ENCODE measurements at places on chromosomes 12 and 14.

GRCh38 chr12:108311605-108312004 is 27.5 kb downstream of the CMKLR1 start:
- DNase-seq: no peak

DNA sequence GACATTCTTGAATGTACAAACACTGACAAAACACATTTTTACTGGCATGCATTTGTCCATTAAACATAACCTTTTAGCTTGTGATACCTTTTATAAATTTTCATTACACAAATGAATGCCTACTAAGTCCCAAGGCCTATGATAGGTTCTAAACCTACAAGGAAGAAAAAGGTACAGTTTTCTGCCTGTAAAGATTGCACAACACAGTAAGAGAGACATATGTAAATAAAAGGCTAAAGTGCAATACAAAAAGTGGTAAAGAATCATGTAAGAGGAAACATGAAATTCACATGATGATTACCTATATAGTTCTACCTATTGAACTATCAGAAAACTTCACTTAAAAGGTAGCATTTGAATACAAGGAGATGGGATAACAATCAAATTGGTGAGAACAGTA is 14.6 kb upstream of the ARID4A start:
- no peak for DNase-seq

DNA sequence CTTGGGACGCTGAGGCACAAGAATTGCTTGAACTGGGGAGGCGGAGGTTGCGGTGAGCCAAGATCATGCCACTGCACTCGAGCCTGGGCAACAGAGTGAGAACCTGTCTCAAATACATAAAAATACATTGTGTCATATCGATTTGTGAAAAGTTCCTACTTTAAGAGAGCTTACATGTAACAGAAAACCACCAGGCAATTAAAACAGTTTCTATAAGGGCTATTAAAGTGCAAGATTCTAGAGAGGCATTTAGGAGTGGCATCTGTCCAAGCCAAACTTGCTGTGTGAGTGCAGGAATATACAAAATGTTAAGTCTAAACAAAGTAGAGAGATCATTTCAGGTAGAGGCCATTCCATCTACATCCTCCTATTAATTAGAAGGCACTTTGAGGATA is 1.7 kb upstream of the NEK9 start:
- DNase-seq: no peak

GRCh38 chr14:20493634-20494033 is 11.7 kb upstream of the RNASE10 start:
- DNase-seq: no peak

DNA sequence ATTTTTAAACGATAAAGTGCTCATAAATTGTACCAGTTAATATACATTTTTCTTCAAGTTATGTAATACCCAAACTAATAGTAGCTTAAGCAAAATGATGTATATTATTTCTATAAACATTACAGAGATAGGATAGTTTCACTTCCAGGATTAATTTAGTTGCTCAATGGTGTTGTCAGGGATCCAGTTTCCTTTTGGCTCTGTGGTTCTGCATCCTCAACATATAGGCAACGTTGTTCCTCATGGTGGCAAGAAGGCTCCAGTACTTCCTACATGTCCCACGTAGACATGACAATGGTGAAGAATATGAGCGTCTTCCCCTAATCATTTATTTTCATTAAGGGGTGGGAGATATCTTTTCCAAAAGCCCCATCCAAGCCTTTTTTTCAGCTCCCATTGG is 60.7 kb upstream of the DCD start:
- DNase-seq: no peak

- DNase-seq: no peak
These were observed 41.7 kb downstream of the DPF3 start for GRCh38 chr14:72852194-72852593.

DNA sequence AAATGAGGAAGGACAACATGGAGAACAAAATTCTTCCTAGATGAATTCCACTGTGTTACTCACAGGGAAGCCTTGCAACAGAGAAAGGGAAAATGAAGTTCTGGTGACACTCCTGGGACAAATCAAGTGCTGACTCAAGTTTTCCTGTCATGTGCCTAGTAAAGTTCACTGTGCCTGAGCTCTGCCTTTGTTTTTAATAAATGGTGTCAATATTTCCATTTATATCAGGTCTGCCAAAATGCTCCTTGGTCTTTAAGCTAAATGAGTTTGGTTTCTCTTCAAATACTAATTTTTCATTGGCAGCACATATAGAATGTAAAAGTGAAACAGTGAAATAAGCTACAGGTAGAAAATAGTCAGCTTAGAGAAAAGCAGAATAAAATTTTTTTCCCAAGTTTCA is 33.0 kb downstream of the HIGD1C start:
- no peak for DNase-seq

- DNase-seq: no peak
These were observed 84.6 kb downstream of the SCFD1 start for GRCh38 chr14:30706704-30707103.

DNA sequence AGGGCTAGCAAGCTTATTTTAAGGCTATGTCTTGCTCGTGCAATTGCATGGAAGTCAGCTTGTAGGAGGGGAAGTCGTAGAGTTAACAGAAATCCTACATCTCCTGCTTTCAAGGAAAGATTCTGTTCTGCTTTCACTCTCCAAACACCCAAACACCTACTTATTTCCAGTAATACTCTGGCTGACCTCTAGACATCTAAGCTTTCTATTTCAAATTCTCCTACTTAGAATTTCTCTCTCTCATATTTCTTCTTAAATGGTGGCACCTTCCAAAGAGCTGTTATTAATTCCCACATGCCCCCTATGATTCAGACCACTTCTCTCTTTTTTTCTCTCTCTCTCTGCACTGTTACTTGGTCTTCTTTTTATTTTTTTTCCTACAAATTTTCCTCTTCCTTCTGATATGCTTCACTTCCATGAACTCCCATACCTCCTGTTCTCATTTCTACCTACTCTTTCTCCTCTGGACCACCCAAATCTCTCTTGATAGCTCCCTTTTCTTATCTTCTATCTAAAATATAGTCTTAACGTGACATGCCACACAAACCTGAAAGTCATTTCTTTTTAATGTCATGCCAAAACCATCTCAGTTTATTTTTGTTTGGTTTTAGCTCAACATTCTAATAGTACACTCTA is 90.8 kb downstream of the RPS6KA5 start:
- DNase-seq: no peak

GRCh38 chr14:74425525-74426201 is 347 bp downstream of the SYNDIG1L start:
- no peak for DNase-seq

DNA sequence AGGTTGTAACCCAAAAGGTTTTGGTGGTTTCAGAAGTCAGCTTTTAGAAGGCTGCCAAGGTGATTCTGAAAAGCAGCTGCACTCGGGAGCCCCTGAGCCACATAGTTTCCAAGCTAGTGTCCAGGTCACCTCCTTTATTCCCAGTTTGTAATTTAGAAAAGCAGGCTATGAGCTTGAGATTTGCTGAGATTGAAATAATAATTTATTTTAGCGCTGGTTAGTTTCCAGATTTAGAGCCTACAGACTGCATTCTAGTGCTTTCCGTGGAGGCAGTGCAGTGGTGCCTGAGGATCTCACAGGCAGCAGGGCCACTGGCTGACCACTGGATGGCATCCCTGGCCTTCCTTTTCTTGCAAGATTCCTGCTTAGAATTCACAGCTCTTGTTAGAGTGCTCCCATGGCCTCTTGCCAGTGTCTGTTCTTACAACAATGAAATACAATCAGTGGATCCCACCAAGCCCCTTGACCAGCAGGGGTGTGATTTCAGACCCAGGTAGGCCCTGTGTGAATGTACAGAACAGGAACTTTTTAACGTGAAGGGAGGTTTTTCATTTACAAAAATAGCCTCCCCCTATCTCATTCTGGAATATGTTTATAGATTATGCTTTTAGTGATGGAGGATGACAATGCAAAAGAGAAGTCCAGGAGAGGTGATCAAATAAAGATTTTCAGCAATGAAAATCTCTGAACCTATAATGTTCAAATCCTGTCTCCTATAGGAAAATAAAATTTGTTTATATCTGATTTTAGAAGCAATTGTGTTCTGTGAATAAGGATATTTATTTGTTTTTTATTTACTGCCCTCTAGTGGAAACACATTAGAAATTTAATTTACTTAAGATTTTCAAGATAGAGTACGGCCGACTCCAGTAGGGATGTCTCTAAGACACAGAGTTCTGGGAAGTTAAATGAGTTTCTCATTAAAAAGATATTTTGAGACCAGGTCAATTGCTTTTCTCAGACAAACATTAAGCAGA is 362.1 kb upstream of the STXBP6 start:
- no peak for DNase-seq

DNA sequence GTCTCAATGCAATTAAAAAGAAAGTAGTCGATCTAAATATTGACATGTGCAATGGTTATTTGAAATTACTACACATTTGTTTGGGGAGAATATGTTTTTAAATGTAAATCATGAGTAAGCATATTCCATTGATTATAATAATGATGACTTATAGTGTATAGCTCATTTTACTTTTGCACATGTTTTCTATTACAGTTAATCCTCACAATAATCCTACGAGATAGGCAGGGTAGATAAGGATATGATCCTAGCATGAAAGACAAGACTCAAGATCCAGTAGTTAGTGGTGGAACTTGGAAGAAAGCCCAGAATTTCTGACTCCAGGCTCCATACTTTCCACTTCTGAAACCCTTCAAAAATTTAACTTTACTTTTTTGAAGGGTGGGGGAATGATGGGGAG is 94.0 kb downstream of the NAV3 start:
- DNase-seq: no peak

- no peak for DNase-seq
These were observed 4.7 kb upstream of the DIO2 start for GRCh38 chr14:80215756-80216581.

DNA sequence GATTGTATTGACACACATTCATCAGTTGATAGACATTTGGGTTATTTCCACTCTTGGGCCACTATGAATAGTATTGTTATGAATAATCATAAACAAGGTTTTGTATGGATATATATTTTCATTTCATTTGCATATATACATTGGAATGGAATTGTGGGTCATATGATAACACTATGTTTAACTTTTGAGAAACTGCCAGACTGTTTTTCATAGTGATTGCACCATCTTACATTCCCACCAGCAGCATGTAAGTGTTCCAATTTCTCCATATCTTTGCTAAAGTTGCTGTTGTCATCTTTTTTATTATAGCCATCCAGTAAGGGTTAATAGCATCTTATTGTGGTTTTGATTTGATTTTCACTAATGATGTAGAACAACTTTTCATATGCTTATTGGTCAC is 198.5 kb upstream of the PPFIA2 start:
- no peak for DNase-seq

GRCh38 chr12:49567611-49568441 is at the start of gene MCRS1:
Gene MCRS1 (minus strand): TSS chr12:49568142. CDS start chr12:49566731, 1,411 bp downstream.
- peak; percentile 85 for DNase-seq

DNA sequence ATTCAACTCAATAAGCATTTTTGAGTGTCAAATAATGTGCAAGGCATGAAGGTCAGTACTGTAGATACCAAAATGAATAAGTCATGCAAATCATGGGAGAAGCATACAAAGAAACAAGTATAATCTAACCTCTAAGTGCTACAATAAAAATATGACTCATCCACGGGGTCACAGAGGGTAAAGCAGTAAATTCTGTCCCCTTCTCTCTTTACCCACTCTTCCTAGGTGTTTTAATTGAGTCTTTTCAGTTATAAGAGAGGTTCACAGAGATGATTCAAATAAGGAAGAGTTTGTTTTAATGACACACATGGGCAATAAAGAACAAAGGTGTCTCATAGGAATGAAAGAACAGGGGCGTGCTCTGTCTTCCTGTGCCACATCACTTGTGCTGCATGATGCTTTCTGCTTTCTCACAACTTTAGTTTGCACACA is 71.5 kb upstream of the DAAM1 start:
- no peak for DNase-seq

DNA sequence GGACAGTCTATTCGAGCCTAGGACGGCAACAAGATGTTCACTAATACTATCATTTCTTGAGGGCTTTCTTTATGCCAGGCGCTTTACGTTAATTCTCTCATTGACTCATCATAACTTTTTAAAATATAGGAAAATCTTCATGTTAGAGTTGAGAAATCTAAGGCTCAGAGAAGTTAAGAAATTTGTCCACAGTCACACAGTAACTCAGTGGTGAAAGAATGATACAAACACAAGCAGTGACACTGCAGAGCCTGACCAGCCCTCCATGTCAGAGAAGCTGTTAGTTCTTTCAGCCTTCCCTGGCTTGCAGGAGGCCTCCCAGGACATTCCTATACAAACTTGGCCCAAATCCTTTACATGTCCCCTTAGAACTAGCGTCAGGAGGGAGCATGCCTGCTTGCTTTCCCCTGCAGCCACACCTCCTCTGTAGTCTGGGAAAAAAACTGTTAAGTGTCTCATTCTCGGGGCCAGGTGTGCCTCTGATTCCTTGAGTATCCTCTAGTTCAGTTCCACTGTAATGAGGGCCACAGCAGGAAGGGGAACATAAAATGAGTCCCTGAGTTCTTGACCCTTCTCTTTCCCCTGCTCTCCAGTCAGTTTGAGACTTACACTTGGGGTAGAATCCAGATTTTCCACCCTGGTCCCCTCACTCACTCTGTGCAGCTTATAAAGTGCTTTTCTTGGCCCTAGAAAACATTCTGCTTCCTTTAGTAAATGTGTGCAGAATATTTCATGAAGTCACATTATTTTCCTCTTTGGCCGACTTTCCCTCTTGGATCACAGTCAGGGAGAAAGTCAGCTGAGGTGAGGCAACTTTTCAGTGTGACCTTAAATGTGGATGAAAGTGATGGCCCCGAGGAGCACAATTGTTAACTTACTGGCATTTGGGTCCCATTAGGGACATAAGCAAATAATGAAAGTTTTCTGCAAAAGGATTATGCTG is 152.2 kb upstream of the HIF1A start:
- no peak for DNase-seq

DNA sequence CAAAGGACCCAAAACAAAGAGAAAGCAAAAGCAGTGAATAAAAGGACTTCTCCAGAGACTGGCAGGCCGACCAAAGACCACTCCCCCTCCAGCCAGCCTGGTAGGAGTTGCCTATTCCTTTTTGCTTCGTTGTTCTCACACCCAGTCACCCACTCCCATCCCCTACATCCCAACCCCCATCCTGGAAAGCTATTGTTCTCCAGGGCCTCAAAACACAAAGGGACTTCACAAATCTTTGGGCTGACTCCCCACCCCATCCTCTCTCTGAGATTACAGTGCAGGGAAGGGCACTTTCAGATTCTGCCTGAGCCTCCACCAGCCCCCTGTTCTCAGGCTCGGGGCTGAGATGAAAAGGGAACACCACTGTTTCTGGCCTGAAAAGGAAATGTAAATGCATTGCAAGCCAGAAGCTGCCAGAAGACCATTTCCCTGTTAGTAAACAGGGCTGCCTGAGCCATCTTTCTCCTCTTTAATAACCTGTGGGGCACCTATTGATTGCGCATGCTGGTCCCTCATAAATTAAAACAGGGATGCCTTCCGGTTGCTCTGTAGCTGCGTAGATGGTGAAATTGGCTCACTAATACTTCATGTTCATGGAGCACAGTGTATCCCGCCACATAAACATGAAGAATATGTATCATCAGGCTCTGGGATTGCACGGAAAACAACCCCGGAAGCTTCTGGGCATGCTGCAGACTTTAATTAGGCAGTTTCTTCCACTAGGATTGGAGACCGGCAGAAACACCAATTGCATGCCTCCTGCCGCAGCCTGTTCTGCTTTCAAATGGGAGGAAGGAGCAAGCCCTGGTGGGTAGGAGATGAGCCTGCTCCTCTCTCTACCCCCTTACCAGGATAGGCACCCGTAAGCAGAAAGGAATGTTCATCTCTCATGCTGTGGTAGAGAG is 130.3 kb upstream of the FUT8 start:
- DNase-seq: no peak
